Nucleus accumbens (tissue), 56 donors: ENCODE measurements at places on chromosomes 13 and 19.

GRCh38 chr13:111597191-111597611 lies 276.8 kb downstream of the TEX29 start:
- DNase-seq = no peak

GRCh38 chr19:49599378-49600295 lies 8.7 kb downstream of the PRR12 start:
- no peak for DNase-seq

DNA sequence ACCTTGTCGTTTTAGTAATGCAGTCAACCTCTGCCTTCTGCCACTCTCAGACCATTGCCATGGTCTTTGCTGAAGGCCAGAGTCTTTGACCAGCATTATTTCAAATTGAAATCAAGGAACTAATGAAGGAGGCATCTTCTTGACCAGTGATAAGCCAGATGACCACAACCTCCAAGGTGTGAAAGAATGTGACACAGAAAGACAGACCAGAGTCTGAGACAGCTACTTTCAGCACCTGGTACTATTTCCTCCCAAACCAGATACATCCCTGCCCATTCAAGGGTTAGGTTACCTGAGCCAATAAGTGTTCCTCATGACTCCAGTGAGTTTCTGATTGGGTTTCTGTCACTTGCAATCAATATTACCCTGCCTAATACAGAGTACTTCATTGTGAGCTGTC lies 20.3 kb upstream of the RNASEH2B start:
- no peak for DNase-seq

DNA sequence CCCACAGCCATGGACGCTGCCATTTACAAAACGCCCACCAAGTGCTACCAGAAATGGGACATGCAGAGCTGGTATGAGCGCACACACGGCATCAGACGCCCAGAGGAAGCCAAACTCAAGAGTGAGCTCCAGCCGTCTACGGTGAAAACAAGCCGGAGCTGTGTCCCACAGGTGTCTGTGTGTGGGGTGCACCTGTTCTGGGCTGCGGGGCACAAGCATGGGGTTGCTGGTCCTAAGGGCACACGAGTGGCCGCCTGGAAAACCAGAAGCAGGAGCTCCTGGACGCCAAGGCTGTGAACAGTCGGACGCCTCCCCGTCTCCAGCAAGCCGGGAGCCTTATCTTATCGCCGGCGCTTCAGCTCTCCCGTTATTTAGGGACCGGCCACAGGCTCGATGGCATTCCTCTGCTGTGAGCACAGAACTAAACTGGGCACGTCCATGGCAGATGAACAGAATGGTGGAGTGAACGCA lies 1.3 kb downstream of the ADPRHL1 start:
- DNase-seq = no peak

DNA sequence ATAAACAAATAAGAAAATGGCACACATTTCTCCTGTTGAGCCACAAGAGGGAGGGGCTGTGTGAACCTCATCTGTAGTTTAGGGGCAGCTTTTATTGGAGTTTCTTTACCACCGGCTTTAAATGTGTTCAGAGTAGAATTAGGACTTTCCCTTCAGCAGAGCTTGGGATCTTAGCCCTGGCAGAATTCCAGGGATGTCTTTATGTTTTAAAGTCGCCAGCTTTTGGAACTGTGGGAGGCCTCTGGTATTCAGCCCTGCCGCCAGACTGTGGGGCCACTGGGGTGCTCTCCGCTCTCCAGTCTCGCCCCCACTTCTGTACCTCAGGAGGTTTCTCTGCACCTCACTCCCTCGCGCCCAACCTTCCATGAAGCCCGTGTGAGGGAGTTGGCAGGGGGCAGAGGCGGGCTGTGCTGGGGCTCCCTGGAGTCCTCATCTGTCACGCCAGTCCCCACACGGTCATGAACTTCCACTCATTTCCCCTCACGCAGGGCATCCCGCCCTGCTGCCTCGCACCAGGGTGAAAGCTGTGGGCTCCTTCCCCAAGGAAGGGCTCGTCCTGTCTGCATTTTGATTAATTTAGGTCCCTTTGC lies 31.5 kb downstream of the CCDC8 start:
- DNase-seq = no peak

GRCh38 chr19:2180881-2181632 lies 17.3 kb downstream of the DOT1L start:
- no peak for DNase-seq

GRCh38 chr13:110731072-110731471 lies 17.6 kb downstream of the ING1 start:
- no peak for DNase-seq

DNA sequence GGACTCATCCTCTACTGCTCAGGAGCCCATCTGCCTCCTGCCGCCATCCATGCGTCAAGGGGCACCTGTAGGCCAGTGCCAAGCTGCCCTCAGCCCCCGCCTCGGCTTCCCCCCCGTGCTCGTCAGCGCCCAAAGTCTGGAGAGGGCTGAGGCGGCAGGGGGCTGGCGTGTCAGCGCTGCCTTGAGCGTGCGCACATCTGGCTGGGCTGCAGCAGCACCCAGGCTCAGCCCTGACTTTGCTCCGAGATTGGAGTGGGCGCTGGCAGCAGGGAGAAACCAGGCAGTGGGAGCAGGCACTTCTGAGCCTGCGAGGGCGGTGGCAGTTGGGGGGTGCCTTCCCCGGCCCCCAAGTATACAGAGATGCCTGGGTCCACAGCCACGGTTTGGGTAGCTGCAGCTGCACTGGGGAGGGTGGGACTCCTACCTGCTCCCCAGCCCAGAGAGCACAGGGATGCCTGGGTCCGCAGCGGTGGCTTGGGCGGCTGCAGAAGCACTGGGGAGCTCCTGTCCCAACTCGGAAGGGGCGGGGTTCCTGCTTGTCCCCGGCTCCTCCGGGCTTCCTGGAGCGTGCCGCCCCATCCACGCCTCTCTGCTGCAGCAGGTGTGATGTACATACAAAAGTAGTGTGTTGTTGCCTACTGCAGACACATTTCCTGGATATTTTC lies 44.8 kb upstream of the LPAR6 start:
- no peak for DNase-seq

GRCh38 chr13:20828539-20829364 lies 55.0 kb upstream of the EEF1AKMT1 start:
- no peak for DNase-seq

DNA sequence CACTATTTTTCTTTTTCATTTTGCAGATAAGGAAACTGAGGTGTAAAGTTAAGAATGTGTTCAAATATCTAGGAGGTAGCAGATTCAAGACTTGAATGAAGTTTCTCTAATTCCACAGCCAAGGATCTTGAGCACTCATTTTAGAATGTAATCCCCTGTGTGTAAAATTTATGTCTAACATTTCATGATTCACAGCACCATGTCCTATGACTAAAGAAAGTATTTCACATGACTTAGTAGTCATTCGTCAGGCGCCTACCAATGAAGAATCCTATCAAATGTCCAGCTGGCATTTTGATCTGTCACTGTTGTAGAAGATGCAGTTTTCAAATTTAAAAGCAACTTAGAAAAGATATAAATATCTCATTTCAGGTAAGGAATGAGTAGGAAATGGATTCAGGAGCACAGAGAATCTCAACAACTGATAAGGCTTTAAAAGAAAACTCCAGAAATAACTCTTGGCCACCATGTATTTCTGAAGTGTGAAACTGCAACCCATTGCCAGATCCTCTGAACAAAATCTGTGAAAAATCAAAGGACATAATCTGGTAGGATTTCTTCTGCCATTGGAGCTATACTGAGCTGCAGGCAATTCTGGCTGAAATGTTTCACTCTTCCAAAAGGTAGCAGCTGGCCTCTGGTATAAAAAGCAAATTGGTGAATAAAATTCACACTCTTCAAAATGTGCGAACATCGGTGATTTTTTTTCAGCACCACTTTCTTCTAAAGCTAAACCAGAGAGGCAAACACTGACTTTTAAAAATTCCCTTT lies 92.2 kb downstream of the DCLK1 start:
- DNase-seq = no peak

DNA sequence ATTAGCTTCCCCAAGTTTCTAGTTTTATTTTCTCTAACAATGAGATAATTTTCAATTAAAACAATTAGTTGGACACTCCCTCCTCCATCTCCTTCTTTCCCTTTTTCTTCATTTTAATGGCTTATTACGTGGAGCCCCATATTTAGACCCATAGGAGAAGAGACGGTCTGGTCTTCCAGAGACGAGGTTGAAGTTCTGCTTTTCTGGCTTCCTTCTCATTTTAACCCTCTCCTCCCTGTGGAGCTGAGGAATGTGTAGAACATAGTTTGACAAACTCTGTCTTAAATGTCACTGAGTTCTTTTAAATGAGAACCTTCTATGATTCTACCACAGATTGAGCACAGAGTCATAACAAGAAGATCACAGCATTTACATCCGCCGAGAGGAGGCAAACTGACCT lies 86.8 kb downstream of the EDNRB start:
- no peak for DNase-seq

GRCh38 chr13:51619614-51620013 lies 35.4 kb downstream of the WDFY2 start:
- DNase-seq = no peak

DNA sequence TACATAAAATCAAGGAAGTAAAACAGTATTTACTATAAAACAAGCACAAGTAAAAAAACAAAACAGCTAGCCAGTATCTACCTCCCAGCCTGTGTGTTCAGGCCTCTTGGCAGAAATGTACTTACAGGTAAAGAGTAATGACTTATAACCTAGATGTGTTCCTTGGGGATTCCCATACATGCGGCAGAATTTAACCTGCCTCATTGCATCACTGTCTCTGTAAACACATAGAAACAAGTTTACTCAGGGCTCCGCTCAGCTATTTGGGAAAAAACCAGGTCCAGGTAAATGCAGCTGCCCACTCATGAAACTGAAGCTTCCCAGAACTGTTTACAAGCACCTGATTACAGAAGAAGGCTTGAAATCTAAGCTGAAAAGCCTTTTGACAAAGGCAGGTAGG lies 50.7 kb upstream of the SERP2 start:
- DNase-seq = no peak

DNA sequence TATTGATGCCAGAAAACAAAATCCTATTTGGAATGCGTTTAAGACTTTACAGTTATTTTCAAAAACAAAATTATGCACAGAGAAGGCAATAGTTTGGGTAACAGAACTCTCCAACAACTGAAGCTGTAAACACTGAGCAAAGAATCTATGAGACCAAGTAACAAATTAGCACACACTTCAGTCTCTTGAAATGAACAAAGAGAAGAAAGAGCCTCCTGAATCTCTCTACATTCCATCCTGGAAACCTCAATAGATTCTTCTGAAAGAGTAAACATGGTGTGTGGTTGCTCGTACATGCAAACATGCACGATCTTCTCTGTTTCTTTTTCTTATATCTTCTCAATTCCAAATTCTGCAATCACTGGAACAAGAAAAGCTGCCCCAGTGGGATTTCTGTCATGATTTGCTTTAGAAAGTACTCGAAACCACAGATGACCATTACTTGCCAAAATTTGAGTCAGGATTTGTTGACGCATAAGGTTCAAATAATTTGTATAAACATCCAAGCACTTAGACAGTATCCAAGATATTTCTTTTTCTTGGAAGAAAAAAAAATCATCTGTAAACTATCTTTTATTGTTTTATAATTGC lies 137.9 kb upstream of the DACH1 start:
- DNase-seq = no peak

DNA sequence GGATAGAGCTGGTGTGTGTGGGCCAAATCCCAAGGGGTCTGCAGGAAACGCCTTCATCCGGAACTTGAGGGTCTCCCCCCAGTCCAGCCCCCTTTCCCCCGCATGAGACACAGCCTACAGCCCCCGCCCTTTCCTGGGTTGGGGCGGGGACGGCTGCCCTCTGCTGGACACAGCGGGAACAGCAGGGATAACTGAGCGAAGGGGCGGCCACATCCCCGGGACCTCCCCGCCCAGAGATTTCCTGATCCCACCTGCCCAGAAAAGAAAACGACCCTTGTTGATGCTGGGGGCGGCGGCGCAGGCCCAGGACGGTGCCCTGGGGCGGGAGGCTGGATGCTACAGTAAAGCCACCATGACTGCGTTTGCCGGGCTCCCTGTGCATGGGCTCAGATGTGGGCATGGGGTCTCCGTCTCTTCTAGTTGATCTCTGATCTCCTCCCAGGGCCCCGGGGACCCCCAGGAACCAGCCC lies 14.2 kb downstream of the ONECUT3 start:
- DNase-seq = no peak

- DNase-seq = no peak
These were observed 5.8 kb downstream of the TMEM147 start for GRCh38 chr19:35551091-35551810.

DNA sequence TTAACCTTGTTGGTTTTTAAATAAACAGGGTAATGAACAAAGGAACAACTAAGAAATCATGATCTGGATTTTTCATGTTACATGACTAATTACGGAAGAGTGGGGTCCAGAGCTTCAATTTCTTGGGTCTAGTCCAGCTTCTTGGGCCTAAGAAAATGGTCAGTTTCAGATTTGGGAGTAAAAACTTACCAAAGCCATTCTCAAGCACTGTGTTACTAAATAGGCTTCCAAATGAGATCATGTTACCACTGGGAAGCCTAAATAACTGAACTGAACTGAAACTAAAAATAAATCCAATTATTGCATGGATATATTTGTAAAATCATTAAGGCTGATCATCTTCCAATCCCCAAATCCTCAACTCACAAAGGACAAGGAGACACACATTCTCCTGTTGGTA lies 13.9 kb downstream of the TBC1D4 start:
- DNase-seq = no peak

GRCh38 chr13:87235621-87236020 lies 435.6 kb upstream of the SLITRK5 start:
- no peak for DNase-seq

- DNase-seq = no peak
These were observed 46.5 kb downstream of the TNFSF13B start for GRCh38 chr13:108315991-108316390.

DNA sequence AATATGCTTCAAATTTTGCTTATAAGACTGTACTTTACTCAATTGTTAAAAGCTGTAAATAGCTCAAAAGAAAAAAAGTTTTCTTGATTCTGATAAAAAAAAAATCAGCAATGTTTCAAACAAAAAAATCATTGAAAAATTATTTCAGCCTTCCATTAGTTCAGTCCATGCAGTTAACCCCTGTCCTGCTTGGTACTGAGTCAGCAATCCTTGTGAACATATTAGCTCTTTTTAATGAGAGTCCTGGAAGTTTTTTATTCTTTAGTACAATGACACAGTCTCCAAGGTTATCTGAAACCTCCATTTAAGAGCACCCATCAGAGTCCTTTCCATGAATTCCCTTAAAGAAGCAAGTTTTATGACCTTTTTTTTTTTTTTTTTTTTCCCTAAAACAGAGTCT lies 21.4 kb upstream of the KBTBD6 start:
- DNase-seq = no peak

GRCh38 chr19:4991996-4992698 lies 23.2 kb downstream of the KDM4B start:
- DNase-seq = no peak
